ENCODE measurements at places on chromosomes 1 and 21.

- peak; percentile 81 for DNase-seq
These were observed 9.1 kb upstream of the EFHD2 start for GRCh38 chr1:15400627-15401026.

GRCh38 chr1:46191033-46191701 is 7.1 kb downstream of the POMGNT1 start:
- no peak for DNase-seq

DNA sequence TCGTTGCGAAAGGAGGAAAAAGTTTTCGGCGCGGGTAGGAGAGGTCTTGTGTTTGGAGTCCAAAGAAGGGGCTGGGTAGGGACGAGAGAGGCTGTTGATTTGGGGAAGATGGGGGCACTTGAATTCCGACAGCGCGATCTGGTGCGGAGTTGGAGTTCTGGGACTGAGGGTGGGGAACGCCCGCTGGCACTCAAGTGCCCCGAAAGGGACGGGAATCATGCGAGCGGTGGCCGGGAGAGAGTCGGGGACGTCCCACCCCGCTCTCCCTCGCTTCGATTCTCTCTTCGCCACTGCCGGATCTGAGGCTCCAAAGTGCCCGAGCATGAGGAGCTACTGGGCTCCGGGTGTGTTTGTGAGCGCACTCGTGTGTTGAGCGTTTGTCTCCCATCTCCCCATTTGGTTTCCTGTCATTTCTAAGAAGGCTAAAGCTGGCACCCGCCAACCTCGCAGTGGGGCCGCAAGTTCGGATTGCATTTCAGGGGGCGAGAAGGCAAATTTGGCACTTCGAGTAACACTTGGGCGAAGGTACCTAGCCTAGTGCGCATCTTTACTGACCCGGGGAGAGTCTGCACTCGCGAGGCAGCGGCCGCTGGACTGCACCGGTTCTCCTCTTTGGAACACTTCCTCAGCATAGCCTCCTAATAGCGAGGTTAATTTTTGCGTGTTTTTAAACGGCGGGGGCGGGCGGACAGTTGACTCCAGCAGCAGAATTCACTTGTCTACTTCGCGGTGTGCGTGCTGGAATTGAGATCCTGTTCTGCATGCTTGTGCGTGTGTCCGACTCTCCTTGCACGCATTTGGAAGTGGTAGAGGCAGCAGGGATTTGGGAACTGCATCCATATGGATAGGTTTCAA is 1.2 kb downstream of the CHRM3 start:
- DNase-seq: peak; percentile 17

GRCh38 chr21:33021667-33022066 is 4.1 kb upstream of the OLIG2 start:
- DNase-seq: no peak

GRCh38 chr21:37658817-37659458 is 257.3 kb downstream of the KCNJ6 start:
- DNase-seq: no peak

GRCh38 chr1:53143527-53143926 is 1.1 kb upstream of the SLC1A7 start:
- DNase-seq: no peak

DNA sequence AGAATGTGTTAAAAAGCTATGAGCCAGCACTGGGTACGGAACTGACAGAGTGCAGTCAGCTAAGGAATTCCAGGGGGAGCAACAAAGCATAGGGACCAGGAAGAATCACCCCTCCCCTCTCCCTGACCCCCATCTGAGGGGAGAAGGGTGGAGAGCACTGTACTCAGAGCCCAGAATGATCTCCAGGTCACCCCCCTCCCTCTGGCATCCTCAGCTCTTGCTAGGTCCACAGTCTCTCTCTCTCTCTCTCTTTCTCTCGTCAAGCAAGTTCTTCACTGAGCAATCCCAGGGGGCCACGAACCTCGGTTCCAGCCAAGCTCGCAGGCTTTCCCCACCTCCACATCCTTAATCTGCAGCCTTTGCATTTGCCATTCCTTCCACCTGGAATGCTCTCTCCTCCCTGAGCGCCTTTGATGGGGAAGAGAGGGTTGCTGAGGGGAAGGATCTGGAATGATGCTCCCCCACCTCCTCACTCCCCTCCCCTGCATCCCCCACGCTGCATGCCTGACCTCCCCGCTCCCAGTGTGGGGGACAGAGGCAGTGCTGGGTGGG is 6.7 kb upstream of the WASF2 start:
- DNase-seq: no peak

DNA sequence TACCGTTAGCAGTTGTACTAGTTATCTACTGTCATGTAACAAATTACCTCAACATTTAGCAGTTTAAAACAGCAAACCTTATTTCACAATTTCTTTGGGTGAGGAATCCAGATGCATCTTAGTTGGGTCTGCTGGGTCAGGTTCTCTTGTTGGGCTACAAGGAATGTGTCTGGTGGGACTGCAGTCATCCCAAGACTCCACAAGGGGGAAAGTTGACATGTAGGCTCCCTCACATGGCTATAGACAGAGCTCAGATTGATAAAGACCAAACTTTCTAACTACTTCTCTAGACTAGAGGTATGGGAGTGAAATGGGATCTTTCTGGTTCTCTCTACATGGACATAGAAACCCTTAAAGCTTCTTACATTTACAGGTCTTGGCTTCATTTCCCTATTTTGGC is 160.9 kb downstream of the UCK2 start:
- no peak for DNase-seq

- DNase-seq: no peak
These were observed 8.5 kb downstream of the MEX3A start for GRCh38 chr1:156073740-156074139.

DNA sequence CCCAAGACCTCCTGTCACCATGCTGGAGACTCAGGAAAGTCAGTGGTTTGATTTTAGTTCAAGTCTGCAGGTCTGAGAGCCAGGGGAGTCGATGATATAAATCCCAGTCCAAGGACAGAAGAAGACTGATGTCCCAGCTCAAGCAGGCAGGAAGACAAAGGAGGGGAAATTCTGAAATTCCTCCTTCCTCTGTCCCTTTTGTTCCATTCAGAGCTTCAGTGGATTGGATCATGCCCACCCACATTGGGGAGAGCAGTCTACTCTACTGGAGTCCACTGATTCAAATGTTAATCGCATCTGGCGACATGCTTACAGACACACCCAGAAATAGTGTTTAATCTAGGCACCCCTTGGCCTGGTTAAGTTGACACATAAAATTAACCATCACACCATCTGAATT is 7.2 kb upstream of the ADAMTS1 start:
- DNase-seq: no peak

GRCh38 chr1:10901091-10901890 is 104.8 kb upstream of the CASZ1 start:
- peak; percentile 25 for DNase-seq

DNA sequence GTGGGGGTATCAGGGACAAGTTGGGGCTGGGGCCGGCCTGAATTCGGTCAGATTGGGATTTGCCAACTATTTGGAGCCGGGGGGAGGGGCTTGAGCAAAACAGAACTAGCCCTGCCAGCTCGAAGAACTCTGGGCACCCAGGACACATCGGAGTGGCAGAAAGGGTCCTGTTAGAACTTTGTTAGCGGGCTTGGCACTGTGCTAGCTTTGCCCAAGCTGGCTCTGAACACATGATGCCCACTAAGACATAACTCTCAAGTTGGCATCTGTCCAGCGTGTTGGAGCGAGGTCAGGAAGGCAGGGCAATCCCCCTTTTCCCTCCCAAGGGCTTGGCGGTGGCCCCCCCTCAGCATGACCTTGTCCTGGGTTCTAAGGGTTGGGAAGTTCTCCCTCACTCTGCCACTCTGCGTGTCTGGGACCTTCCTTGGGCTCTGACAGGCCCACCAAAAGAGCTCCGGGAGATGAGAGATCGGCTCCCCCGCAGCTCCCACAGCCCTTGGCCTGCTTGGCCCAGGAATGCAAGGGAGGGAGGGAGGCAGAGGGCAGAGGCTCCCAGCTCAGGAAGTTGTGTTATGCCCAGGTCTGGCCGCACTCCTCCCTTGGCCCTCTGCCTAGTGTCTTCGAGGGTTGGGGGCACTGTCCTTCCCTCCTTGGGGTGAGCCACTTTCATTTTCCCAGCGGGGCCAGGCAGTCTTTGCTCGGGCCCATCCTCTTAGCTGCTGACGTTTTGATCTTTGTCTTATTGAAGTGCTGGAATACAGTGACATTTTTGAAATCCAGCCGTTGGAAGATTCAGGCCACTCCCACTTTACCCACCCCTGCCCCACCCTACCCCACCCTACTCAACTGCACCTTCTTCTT is 1.2 kb downstream of the LMNA start:
- peak; percentile 13 for DNase-seq

DNA sequence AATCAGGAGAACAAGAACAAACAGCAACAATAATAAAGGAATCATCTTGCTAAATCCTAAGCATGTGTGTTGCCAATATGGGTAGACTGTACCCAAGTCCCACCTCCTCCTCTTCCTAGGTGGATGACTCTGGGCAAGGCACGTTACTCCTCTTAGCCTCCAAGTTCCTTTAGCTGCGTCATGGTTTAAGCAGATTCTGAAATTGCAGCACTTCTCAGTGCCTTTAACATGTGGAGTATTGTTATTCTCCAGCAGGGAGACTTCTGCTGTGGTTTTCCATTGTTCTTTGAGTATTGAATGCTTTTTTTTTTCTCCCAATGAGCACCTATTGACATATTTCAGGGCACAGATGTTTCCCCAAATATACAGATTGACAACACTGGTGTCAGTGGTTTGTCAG is 15.5 kb downstream of the ARHGEF10L start:
- no peak for DNase-seq

GRCh38 chr1:166514067-166514466 is 325.2 kb upstream of the POGK start:
- no peak for DNase-seq

- peak; percentile 5 for DNase-seq
These were observed 431 bp downstream of the ARPC5 start for GRCh38 chr1:183635099-183635605.

GRCh38 chr1:205286335-205286950 is 35.1 kb downstream of the NUAK2 start:
- no peak for DNase-seq

DNA sequence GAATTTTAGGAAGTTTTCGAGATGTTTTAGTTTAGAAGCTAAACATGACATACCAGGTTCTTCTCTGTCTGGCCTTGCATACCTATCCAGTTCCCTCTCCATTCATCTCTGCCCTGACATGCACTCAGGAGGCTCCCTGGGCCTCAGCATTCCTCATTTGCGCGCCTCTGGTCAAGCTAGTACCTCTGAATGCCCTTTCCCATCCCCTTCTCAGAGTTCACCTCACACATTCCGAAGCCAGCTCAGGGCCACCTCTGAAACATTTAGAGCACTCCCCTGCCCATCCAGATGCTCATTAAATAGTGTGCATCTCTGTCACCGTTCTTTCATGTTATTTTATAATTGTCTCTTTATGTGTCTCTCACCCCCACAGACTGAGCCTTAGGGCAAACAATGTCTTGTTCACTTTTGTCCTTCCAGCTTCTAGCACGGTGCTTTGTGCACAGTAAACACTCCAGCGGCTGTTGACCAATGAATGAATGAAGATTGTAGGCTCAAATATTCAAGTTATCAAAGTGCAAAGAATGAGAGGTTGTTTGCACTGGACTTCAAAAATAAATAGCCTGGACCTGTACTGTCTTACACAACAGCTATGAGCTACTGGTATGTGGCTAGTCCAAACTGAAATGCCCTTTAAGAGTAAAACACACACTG is 1.2 kb upstream of the DHCR24 start:
- DNase-seq: no peak

GRCh38 chr1:26391450-26391849 is 18.9 kb upstream of the ZNF683 start:
- DNase-seq: no peak

DNA sequence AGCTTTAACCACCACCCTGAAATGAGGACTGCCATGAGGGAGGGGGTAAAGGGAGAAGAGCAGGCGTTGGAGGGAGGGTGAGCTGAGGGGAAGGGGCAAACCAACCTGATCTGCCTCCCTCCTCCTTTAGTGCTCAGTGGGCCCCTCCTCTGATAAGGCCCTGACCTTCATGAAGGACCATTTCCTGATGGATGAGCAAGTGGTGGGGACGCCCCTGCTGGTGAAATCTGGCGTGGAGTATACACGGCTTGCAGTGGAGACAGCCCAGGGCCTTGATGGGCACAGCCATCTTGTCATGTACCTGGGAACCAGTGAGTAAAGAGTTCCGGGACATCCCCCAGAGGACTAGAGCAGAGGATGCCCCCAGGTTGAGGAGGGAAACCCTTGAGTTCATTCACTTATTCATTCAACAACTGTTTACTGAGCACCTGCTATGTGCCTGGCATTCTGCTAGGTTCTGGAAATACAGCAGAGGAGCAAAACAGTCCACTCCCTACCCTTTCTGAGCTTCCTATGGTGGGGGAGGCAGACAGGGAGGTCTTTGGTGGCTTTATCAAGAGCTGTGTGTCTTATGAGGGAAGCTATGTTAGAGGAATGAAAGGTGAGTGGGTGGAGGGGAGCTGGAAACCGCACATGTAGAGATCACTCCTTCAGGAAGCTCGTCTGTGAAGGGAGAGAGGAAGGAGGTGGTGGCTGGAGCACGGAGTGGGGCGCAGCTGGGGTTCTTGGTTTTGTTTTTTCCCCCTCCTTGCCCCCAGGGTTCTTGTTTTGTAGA is 19.5 kb downstream of the SEMA4A start:
- no peak for DNase-seq

- no peak for DNase-seq
These were observed 206.8 kb downstream of the ST6GALNAC3 start for GRCh38 chr1:76281306-76281705.

- no peak for DNase-seq
These were observed 5.3 kb downstream of the RSPH1 start for GRCh38 chr21:42490720-42491119.

- DNase-seq: no peak
These were observed 54.4 kb upstream of the AJAP1 start for GRCh38 chr1:4599951-4600481.

- DNase-seq: no peak
These were observed 36.0 kb downstream of the PABPC4 start for GRCh38 chr1:39540504-39541031.

- no peak for DNase-seq
These were observed 74.4 kb upstream of the TTC34 start for GRCh38 chr1:2875707-2876561.

DNA sequence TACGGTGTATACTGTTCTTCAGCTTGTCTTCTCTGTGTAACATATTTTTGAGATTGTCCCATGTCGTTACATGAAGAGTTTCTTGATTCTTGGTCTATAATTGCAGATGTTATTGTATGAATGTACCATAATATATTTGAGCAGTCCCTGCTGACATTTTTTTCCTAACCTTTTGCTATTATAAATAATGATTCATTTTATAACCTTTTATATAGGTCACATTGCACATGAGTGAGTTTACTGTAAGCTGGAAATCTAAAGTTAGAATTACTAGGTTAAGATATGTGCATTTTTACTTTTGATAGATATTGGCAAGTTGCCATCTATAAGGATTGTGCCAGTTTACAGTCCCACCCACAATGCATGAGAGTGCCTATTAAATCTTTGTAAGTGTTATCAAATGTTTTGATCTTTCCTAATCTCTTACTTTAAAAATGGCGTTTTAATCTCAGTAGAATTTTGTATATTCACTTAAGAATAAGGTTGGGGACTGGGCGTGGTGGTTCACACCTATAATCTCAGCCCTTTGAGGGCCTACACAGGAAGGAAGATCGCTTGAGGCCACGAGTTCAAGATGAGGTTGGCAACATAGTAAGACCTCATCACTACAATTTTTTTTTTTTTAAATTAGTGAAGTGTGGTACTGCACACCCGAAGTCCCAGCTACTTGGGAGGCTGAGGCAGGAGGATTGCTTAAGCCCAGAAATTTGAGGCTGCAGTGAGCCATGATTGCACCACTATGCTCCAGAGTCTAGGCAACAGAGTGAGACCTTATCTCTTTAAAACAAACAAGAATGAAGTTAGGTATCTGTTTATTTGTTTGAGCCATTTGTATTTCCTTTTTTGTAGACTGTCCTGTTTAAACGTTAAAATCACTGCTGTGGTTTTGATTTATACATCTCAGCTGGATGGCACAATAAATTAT is 36.5 kb downstream of the ZMYM1 start:
- no peak for DNase-seq

Data from NCI-H1105 (cell line).